Adrenal gland (tissue), 19 donors: ENCODE measurements at places on chromosomes 13 and 19. TPM values are rescaled to one million over a fixed set of nuclear protein-coding genes. Genes with fewer than 3 reads are reported as not detected.
A peak's percentile ranks its signal among the peaks of the same experiment; 100 is the strongest.

EXOC3L2 gene
- 2.1 TPM for polyA plus RNA-seq

KLK12 gene
- 0.17 TPM for polyA plus RNA-seq

CNFN gene
- 7.4 TPM for polyA plus RNA-seq

HRC gene
- 2.1 TPM for polyA plus RNA-seq

RGCC gene
- 21.3 TPM for polyA plus RNA-seq

KLHL1 gene
- 0.04 TPM for polyA plus RNA-seq

LRRC25 gene
- 5.1 TPM for polyA plus RNA-seq

ZBTB7A gene
- 22.5 TPM for polyA plus RNA-seq

CLEC17A gene
- 0.16 TPM for polyA plus RNA-seq

FUT1 gene
- 1.9 TPM for polyA plus RNA-seq

- DNase-seq = no peak
Observed at GRCh38 chr13:25447396-25447795, 75.6 kb downstream of the ATP8A2 start.

DNA sequence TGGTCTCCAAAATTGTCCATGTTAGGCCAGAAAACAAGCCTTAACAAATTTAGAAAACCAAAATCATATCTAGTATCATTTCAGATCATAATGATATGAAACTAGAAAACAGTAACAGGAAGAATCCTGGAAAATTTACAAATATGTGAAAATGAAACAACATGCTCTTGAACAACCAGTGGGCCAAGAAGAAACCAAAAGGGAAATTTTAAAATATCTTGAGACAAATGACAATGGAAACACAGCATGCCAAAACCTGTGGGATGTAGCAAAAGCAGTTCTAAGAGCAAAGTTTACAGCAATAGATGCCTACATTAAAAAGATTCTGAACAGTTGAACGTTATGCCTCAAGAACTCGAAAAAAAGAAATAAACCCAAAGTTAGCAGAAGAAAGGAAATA, 32.6 kb downstream of the VWA8 start:
- DNase-seq = no peak

- DNase-seq = peak; percentile 19
Observed at GRCh38 chr19:57559008-57559403, 657 bp downstream of the ZNF550 start.

DNA sequence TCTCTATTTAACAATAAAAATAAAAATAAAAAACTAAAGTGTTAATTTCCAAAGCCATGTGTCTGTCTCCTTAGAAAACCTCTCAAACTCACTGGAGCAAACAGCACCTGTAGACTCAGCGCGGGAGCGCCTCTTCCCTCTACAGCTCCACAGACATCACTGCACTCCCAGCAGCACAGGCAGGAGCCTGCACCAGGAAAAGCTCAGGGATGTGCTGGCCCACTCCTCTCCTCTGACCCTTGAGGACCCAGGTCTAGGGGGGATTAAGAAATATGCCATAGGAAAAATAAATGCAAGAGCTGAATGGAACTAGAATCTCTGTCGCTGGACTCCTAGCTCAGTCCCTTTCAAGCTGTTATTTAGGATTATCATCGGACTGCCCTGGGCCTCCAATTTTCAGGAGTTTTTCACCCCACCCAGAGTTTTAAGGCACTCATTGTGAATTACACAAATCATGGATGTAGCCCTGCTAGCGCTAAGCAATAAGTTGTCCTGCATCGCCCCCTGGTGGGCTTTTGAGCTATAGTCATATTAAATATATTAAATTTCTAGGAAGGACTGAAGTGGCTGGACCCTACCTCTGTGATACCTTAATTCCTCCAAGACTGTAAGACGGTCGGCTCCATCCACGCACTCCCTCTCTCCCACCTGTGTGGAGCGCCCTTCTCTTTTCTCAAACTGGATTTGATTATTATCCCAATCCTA, 333.9 kb downstream of the UQCRFS1 start:
- peak; percentile 72 for DNase-seq

- no peak for DNase-seq
Observed at GRCh38 chr13:37392389-37392788, 206.2 kb downstream of the POSTN start.

DNA sequence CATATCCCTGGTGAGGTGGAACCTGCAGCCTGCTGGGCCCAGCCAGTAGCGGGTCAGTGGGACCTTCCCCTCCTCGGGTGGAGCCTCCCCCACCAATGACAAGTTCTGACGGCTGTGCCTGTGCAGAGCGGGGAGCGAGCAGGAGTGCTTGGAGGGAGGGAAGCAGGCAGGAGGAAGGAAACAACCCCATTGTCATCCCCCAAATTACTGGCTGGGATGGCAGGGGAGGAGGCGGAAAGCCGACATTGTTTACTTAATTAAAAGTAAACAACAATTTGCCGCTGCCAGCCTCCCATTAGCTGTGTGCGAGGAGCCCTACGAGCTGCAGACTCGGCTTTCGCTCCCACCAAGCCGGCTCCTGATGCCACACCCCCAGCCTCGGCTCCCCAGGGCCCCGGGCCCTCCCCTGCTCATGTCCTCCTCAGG, 45.5 kb downstream of the LYL1 start:
- DNase-seq = no peak

- DNase-seq = no peak
Observed at GRCh38 chr13:79427883-79428282, 21.8 kb upstream of the RBM26 start.

DNA sequence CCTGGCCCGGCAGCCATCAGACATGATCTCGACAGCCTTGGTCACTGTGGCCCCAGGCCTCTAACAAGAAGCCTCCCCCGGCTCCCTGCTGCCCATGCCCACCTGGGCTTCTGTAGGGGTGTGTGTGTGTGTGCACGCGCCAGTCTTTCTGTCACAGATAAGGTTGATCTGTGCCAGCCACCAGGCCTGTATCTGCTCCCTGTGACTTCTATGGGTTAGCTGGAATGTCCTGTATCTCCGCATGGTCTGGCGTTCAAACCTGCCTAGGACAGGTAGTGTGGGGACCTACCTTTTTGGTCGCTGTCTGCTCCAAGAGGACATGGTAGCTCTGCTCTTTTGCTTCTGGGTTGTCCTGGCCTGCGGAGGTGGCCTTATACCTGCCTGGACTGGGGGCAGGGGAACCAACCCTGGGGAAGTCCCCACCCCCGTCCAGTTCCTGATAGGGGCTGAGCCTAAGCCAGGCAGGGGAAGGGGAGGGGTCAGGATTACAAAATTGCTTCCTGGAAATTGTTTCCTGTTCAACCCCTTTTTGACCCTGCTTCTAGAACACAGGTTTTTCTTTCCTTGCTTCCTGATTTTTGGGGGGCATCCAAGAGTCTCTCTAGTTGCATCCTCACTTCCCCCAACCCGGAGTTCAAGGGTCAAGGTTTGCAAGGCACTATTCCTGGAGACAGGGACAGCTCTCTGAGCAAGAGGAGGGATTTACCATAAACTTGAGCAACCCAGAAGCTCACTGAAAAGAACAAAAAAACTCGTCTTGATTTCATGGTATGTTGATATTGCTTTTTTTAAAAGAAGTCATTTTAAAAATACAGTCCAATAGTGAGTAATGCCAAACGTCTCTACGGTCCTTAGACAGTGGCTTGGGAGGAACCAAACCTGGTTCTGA, at the start of gene LRG1:
TSS of gene LRG1 (minus strand) at position 344 of the 889 bp plus-strand sequence. CDS start at position 321, 23 bp downstream.
- DNase-seq = no peak

DNA sequence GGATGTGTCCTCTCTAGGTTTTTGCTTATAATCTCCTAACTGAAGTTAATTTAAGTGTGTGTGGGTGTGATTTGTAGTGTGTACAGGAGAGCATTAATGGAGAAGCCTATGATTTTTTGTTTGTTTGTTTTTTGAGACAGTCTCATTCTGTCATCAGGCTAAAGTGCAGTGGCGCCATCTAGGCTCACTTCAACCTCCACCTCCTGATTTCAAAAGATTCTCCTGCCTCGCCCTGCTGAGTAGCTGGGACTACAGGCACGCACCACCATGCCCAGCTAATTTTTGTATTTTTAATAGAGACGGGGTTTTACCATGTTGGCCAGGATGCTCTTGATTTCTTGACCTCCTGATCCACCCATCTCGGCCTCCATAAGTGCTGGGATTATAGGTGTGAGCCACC, 20.6 kb downstream of the ZNF701 start:
- peak; percentile 50 for DNase-seq

DNA sequence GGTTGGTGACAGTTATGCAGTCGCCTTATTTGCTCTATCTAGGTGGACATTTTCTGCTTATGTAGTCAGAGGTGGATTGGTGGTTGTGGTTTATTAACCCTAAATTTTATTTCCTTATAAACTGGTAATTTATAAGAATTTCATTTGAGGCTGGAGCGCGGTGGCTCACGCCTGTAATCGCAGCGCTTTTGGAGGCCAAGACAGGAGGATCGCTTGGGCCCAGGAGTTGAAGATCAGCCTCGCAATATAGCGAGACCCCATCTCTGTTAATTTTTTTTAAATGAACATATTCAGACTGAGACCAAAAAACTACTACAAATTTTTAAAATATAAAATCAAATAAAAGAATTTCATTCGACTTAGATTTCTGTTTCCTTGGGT, 810 bp downstream of the ZNF627 start:
- no peak for DNase-seq

DNA sequence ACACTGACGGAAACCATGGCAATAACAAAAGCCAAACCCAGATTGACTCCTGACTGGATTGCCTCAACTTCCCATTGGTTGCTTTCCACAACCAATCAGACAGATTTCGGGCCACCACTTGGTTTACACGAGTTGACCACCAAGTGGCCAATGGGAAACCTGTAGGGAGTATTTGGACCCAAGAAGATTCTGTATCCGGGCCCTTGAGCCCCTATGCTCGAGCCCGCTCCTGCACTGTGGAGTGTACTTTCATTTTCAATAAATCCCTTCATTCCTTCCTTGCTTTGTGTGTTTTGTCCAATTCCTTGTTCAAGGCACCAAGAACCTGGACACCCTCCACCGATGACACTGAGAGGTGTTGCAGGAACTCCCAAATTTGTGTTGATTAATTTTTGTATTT, 24.1 kb upstream of the URI1 start:
- DNase-seq = no peak

- no peak for DNase-seq
Observed at GRCh38 chr13:27474751-27475268, 24.4 kb upstream of the MTIF3 start.
